ENCODE measurements at places on chromosomes 11 and 22.

GRCh38 chr11:9020916-9021315 is 17.1 kb upstream of the NRIP3 start:
- DNase-seq, result no peak

DNA sequence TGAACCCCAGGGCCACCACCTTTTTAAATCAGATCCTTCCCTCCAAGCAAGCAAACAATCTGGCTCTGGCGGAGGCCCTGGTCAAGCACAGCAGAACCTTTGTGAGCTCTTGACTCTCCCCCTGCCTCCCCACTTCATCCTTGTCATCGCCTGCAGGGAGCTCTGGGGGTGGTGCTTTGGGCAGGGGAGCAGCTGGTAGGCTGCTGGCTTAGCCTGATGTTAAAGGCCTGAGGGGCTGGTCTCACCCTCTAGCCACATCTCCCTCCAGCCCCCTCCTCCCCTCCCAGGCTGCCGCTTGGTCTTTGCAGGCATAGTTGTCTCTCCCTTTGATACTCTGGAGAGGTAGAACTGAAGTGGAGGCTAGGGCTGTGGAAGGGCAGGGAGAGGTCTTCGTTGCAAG is 50.9 kb downstream of the THAP12 start:
- DNase-seq, result no peak

DNA sequence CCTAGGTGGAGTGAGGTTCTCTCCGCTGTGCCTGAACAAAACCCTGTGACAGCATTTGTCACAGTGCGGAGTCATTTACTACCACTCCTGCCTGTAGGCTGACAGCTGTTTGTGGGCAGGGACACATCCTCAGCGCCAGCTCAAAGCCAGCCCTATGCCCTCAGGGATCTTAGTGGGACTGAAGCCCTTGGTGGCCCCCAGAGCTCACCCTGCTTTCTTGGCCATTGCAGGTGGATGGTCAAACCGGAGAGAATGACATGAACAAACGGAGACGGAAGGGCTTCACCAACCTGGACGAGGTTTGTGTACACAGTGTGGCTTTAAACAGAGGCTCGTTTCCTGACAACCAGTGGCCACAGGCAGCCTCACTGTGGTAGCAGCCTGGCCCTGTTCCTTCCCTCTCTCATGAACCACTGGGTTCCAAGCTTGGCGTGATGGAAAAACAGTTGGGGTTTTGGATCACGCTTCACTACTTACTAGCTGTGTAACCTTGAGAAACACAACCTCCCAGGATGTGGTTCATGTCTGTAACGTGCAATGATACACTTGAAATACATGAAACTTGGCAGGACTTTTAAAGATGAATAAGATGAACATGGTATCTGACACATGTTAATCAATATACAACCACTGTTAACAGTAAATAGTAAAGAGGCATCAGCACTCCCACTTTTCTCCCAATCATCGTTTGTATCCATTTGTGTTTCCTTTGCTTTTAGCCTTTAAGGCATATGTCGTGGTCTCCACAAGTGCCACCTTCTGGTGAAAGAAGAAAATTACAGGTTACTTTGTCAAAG is 125.8 kb downstream of the MICAL2 start:
- DNase-seq, result peak; percentile 50

- DNase-seq, result no peak
These were observed 8.5 kb downstream of the MARK2 start for GRCh38 chr11:63847363-63847762.

DNA sequence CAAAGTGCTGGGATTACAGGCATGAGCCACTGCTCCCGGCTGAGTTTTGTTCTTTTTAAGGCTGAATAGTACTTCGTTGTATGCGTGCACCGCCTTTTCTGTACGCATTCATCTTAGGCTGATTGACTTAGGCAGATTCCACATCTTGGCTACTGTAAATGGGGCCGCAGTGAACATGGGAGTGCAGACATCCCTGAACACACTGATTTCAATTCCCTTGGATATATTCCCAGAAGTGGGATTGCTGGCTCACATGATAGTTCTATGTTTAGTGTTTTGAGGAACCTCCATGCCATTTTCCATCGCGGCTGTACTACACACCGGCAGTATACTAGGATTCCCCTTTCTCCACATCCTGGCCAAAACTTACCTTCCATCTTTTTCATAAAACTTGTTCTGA is 10.4 kb upstream of the ZNF74 start:
- no peak for DNase-seq

- no peak for DNase-seq
These were observed 6.2 kb downstream of the TUB start for GRCh38 chr11:8087185-8087584.

DNA sequence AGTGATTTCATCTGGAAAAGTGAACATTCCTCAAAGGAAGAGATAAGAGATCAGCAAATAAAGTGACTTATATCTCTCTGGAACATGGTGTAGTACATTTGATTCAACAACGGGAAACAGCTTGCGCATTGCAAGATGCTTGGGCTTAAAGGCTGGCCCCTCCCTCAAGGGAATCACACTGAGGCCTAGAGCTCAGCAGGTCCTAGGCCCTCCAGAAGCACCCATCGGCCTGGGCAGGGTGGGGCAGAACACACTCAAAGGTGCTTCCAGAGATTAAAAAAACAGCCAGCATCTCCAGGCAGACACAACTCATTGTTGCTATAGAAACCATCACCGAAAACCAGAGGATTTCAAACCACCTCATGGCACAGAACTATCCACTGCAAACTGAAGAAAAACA is 69.0 kb upstream of the ARFGAP3 start:
- no peak for DNase-seq

Measured in Caki2 (cell line).